ENCODE measurements at places on chromosomes 11 and 22.

- no peak for DNase-seq
Measured at GRCh38 chr22:28830441-28830840, 30.1 kb upstream of the XBP1 start.

- DNase-seq, result no peak
Measured at GRCh38 chr22:48173061-48173772, 1410.8 kb downstream of the TBC1D22A start.

DNA sequence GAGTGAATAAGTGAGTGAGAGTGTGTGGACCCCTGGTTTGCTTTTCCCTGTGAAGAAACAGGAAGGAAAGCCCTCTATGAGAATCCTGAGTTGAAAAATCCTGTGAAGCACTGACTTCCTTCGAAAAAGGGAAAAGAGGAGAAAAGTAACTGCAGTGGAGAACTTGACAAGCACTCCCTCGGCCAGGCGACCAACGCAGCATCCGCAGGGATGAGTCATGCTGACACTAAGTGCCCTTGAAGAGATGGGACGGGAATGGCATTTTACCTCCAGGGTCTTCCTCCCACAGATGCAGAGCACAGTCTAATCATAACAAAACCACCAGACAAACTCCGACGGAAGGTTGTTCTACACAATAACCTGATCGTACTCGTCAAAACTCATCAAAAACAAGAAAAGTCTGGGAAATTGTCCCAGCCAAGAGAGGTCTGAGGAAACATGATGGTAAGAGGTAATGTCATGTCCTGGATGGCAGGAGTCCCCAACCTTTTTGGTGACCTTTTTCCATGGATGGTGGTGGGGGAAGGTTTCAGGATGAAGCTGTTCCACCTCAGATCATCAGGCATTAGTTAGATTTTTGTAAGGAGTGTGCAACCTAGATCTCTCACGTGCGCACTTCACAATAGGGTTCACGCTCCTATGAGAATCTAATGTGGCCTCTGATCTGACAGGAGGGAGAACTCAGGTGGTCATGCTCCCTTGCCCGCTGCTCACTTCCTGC lies 132.2 kb upstream of the B3GAT1 start:
- DNase-seq, result no peak

DNA sequence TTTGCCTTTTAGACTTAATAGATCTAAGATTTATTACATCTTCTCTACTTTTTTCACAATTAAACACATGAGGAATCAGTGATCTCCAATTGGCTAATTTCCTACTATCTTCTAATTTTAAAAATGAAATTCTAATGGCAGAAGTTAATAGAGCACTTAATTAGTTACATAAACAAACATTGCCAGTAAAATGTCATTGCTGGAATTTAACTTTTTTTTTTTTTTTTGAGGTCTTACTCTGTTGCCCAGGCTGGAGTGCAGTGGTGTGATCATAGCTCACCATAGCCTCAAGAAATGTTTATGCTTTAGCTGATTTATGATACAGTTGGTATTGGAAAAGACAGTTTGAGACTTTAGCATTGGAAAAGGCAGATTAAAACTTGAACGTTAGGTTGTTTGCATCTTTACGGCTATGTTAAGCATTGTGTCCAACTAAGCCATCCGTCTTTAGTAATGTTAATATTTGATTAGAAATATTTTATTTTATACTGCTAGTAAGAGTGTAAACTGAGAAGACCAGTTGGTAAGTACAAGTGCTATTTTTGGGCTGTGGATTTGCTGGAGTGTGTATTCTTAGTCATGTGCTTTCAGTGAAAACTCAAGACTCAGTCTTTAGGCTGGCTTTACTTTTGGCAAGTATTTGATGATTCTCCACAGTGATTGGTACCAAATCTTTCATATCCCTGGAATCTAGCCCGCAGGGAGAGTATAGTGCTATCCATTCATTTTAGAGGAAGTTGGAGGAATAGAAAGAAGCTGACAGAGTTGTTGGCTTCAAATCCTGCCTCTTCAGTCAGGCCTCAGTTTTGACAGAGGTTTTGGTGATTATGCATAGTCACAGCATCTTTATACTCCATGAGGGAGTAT lies 4.5 kb downstream of the ANO5 start:
- DNase-seq, result no peak

GRCh38 chr11:66933531-66933930 lies 24.7 kb downstream of the PC start:
- DNase-seq, result peak; percentile 31

GRCh38 chr11:77580712-77581337 lies 8.9 kb upstream of the AQP11 start:
- peak; percentile 50 for DNase-seq
